T-helper 2 cell treated with Interferon-gamma antibody and Interleukin-4, amounts not matched to agents 100 ng/mL and 5 ng/mL, for 36 hours (primary cell): ENCODE measurements at places on chromosomes 5 and 9. TPM values are rescaled to one million over a fixed set of nuclear protein-coding genes. Genes with fewer than 3 reads are reported as not detected.

ENHO gene
- total RNA-seq: not detected in 2 replicates

PCDHA7 gene
- not detected in 2 replicates for total RNA-seq

ARID3C gene
- 0.14 TPM in 2 replicates for total RNA-seq

CSNK1A1 gene
- total RNA-seq: 171 and 172 TPM in 2 replicates

SLCO4C1 gene
- total RNA-seq: 1.8 and 2.0 TPM in 2 replicates

DOCK8 gene
- 274 and 280 TPM in 2 replicates for total RNA-seq

PCDHA4 gene
- not detected in 2 replicates for total RNA-seq

BTNL9 gene
- not detected in 2 replicates for total RNA-seq

SPATA31D4 gene
- not detected in 2 replicates for total RNA-seq

PCDHGA9 gene
- 0.25 and 0.34 TPM in 2 replicates for total RNA-seq

DNAJA1 gene
- 199 and 212 TPM in 2 replicates for total RNA-seq

FUT7 gene
- total RNA-seq: 0.41 and 0.84 TPM in 2 replicates

GPX8 gene
- not detected in 2 replicates for total RNA-seq

STPG3 gene
- total RNA-seq: not detected in 2 replicates

SURF6 gene
- 17.9 and 19.0 TPM in 2 replicates for total RNA-seq

ABO gene
- 2.0 and 3.2 TPM in 2 replicates for total RNA-seq

RAD50 gene
- total RNA-seq: 32.3 and 32.9 TPM in 2 replicates

CDX1 gene
- not detected in 2 replicates for total RNA-seq
